ENCODE measurements at places on chromosomes 3 and 15.

DNA sequence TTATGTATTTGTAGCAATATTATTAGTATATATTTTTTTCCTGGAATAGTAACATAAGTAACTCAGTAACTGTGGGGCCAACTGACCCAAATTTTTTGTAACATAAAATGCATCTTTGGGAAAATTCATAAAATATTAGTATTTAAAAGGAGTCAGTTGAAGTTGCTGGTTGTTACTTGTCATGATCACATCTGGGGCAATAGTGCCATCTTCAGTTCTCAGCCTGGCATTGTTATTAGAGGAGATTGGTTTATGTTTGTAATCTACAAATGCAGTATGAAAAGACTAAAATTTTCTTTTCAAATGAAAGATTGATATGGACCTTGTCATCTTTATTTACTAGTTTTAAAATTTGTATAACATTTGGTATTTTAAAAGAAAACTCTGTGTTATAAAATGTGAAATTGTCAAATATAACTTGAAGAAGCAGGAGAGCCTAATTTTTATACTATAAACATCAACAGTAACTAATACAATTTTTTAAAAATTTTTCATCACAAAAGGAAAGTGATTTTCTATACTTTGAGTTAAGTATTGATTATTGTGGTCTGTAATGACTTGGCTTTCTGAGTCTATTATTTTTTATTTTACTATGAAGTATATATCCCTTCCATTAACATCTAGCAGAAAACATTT, 38.8 kb upstream of the MLF1 start:
- DNase-seq = peak; percentile 6

- no peak for DNase-seq
Observed at GRCh38 chr3:411226-411625, 214.7 kb downstream of the CHL1 start.

DNA sequence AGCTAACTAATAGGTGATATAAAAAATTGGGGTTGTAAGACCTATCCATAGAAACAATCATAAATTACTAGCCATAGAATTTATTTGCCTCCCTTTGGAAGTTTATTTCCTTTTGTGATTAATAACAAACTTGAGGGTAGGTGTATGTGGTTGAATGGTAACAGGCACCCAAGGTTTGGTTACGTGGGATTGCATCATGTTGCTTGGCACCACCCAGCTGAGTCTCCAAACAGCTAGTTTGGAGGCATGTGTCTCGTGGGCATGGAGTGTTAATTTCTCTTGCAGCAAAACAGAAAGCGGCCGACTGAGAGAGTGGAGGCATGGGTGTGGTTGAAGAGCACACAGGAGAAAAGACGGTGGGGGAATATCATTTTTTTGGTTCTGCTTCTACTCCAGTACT, 441.4 kb downstream of the CNTN4 start:
- peak; percentile 11 for DNase-seq

DNA sequence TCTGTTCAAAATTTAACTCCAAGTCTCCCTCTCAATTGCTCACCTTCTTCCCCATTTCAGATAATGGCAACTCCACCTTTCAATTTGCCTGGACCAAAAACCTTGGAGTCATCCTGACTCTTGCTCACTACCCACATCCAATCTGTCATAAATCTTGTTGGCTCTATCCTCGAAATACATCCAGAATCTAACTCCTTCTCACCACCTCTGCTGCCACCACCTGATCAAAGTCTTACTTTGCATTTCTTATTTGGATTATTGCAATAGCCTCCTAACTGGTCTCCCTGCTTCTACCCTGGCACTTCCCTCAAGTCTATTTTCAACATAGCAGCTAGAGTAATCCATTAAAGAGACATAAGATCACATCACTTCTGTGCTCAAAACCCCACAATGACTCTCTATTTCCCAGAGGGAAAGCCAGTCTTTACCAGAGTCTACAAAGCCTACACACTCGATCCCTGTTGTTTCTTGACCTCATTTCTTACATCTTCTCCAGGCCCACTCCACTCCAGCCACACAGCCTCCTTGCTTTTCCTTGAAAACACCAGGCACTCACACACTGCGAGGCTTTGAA, 86.6 kb downstream of the GPR156 start:
- DNase-seq = no peak
